ENCODE measurements at places on chromosomes 7 and 10.
A peak's percentile ranks its signal among the peaks of the same experiment; 100 is the strongest.

GRCh38 chr10:101050208-101051069, 11.3 kb upstream of the KAZALD1 start:
- peak; percentile 84 for DNase-seq
- H3K27me3 ChIP-seq = peaks cover 54% of the 10 kb centered on the region
- H3K4me3 ChIP-seq = no peak overlapping the region
- H3K4me1 ChIP-seq = peaks cover 27% of the 10 kb centered on the region
- H3K27ac ChIP-seq = no peak overlapping the region

GRCh38 chr10:101939008-101939648, 95.5 kb upstream of the KCNIP2 start:
- H3K27me3 ChIP-seq = no peaks in the 10 kb centered on the region
- H3K27ac ChIP-seq = no peak overlapping the region
- no peak overlapping the region for H3K4me3 ChIP-seq
- DNase-seq = no peak
- H3K4me1 ChIP-seq = peaks cover under 1% of the 10 kb centered on the region

GRCh38 chr10:22230158-22230833, 12.5 kb upstream of the EBLN1 start:
- DNase-seq = peak; percentile 68
- H3K4me1 ChIP-seq = peaks cover 20% of the 10 kb centered on the region
- no peaks in the 10 kb centered on the region for H3K36me3 ChIP-seq
- peaks cover 33% of the 10 kb centered on the region for H3K27me3 ChIP-seq
- H3K4me3 ChIP-seq = peak overlapping the region; percentile 79
- peak overlapping the region; percentile 92 for H3K27ac ChIP-seq

- DNase-seq = no peak
- no peak overlapping the region for H3K4me3 ChIP-seq
- peaks cover 47% of the 10 kb centered on the region for H3K27me3 ChIP-seq
- no peaks in the 10 kb centered on the region for H3K4me1 ChIP-seq
These were observed 61.7 kb downstream of the ADRA2A start for GRCh38 chr10:111138544-111138943.

DNA sequence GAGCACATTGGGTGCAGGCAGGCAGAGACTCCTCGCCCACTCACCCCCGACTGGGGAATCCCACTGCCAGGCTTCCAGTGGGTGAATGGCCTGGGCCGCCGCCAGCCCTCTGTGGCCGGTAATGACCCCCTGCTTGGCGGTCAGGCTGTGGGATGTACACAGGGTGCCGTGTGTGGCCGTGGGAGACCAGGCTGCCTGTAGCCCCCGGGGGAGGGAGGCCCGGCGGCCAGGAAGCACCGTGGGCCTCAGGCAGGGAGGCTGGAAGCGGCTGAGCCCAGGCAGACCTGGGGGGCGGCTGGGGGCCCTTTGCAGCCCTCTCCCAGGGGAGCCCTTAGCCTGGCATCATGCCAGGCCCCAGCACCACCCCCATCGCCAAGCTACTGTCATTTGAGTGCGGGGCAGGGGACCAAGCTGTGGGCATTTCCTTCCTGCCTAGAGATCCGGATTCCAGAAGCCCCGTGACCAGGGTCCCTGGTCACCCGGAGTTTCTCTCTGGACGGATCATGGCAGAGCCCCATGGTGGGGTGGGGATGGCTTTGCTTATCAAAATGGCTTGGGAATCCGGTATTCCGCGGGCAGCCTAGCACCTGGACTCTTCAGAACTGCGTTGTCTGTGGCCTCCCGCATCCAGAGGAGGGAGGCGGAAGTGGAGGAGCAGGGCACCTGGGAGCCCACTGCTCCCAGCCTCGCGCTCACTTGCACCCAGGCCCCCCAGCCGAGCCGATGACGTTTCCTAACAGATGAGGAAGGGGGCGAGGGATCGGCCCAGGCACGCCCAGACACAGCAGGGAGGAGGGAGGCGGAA, 1.1 kb downstream of the TTYH3 start:
- H3K36me3 ChIP-seq = no peaks in the 10 kb centered on the region
- peak overlapping the region; percentile 72 for H3K27ac ChIP-seq
- peak overlapping the region; percentile 79 for H3K4me3 ChIP-seq
- H3K4me1 ChIP-seq = peaks cover 17% of the 10 kb centered on the region

Measured in activated CD8-positive, alpha-beta memory T cell treated with anti-CD3 and anti-CD28 coated beads, Interleukin-2, amount 10 ng/mL, durations not matched to agents 7 days and 5 days (primary cell).